ENCODE measurements at places on chromosomes 6 and 20.

DNA sequence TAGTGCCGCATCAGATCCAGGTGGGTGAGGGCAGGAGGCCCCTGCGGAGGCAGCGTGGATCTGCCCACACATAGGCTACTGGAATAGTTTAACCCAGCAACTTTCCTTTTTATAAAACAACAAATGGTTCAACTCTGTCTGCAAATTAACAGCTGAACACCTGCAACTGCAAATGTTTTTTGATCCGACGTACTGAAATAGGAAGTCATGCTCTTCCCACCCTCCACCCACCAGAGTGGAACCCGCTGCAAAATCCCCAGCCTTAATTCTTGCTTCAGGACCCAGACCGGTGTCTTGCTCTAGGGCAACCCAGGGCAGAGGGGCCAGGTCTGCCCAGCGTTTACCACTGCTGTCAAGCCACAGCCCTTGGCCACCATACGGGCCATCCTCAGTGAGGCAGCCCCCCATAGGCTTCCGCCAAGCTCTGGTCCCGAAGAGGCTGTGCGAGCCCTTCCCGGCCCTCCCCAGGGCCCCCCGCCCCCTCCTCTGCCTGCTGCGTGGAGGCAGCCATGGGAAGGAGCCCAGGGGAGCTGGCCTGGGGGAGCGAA, 334.3 kb downstream of the ZFAND3 start:
- DNase-seq, result no peak

DNA sequence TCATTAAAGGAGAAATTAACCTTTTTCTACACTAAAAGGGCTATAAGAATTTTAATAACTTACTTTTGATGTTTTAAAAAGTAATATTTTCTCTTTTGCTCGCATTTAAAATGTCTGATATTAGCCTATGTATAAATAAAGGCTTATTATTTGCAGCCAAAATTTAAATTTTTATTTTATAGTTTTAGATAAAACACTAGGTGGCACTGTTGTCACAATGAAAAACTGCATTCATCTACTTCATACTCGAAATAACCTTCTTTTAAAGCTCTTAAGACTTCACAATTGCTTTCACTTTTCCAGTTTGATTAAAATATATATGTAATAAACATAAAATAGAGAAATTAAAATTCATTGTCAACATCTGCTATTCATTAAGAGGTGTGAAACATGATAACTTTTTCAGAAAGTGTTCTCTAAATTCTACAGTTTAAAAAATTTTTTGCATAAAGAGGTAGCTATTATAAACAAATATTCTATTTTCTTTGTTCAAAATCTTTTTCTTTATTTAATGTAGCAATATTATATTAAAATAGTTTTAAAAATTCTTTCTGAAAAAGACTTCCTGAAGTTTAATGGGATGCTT, 78.8 kb upstream of the DEFB112 start:
- no peak for DNase-seq

DNA sequence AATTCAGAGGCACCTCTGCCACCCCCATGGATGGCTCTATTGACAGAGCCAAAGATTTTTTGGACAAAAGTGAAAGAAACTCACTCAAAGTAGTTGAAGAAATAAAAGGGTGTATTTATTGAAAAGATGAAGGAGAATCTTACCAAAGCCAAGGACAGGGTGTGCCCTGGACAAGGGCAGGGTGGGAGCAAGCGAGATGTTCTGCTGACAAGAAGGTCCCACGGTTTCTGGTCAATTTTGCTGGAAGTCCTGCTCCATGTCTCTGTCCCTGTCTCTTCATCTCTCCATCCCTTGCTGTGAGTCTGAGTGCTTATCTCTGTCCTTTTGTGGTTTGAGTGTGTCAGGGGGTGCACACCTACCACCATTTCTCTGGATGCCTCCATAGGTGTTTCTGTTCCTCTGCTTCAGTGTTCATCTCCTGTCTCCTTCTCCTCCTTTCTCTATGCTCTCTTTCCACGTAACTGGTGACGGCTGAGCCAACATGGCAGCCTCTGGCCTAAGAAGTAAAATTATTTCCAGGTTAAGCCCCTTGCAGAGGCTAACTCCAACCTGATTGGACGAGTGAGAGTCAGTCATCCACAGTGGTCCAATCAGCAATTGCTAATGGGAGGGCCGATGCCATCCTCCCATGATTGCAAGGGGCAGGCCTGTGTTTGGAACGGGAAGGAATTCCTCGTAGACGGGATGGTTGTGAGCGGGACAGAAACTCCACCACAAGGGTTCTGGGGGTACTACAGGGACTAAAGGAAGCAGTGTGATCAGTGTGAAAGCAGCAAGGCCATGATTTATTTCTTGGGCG, 502.1 kb upstream of the CDH4 start:
- no peak for DNase-seq

- DNase-seq, result no peak
These were observed 222.6 kb downstream of the SOD2 start for GRCh38 chr6:159470397-159470796.

- DNase-seq, result no peak
These were observed 1.9 kb upstream of the TJAP1 start for GRCh38 chr6:43475516-43475915.

DNA sequence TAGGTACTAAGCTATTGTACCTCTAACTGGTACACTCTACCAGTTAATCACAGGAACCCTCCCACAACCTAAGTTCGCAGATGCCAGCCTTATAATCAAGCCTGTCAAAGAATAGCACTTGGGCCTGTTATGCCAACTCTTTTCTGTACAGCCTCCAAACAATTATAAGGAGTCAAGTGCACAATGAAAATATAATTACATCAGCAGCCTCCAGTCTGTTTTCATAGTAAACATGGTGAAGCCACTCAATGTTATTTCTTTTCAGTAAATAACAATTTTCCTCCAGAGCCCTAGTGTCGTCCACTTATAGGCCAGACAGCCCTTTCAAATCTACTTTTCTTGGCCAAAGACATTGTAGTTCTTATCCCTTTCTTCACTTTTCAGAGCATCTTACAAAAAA, 82.7 kb upstream of the CARMIL1 start:
- no peak for DNase-seq

DNA sequence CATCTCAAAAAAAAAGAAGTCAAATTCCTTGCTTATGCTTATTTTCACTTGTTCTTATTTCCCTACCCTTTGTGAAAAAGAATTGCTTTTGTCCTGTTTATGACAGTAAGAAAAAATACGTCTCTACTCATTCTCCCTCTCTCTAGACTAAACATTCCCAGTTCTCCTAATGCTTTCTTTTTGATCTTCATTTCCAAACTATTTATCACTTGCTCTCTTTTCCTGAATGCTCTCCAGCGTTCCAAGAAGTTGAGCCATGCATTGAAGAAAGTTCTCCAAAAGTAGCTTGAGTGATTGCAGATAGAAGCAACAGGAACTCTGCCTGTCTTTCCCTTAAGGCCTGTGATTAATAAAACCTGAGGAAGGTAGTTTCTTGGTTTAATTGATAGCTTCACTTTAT, 53.1 kb upstream of the TMEM170B start:
- DNase-seq, result no peak

- no peak for DNase-seq
These were observed 592.9 kb downstream of the TFAP2B start for GRCh38 chr6:51411496-51412125.

- DNase-seq, result peak; percentile 43
These were observed 647 bp downstream of the AK9 start for GRCh38 chr6:109690373-109690736.

GRCh38 chr20:51042657-51043247, 19.8 kb upstream of the KCNG1 start:
- DNase-seq, result no peak

DNA sequence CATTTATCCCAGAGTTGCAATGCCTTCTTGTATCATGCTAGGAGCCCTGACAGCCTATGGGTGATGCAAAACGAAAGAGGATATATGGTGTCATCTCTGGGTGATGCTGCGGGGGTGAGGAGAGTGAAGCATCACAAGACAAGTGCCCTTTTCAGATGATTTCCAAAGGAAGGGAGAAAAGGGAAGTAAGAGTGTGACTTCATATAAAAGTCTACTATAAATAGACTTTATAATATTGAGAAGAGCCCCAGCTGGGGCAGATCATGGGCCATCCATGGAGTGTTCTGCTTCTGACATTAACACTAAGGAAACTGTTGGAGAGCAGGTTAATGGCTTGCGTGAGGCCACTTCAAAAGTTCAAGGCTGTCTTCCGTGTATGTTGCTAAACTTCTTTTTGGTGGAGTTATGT, 4.4 kb downstream of the CD83 start:
- no peak for DNase-seq

DNA sequence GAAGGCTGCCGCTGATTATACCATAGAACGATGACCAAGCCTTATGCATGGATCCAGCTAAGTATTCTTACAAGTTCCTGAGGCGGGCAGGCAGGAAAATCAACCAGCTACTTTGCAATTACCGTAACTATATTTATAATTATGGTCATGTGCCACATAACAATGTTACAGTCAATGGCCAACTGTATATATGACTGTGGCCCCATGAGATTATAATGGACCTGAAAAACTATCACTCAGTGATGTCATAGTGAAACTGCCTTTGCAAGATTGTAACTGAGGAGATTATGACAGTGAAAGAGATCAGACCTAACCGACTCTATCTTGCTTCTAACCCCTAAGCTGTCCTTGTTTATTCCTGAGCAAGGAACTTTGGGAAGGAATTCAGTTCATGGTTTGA, 33.1 kb upstream of the FAM135A start:
- no peak for DNase-seq

GRCh38 chr6:133456944-133457343, 215.8 kb downstream of the EYA4 start:
- DNase-seq, result no peak

GRCh38 chr6:125066964-125067363, 86.6 kb upstream of the TPD52L1 start:
- no peak for DNase-seq

DNA sequence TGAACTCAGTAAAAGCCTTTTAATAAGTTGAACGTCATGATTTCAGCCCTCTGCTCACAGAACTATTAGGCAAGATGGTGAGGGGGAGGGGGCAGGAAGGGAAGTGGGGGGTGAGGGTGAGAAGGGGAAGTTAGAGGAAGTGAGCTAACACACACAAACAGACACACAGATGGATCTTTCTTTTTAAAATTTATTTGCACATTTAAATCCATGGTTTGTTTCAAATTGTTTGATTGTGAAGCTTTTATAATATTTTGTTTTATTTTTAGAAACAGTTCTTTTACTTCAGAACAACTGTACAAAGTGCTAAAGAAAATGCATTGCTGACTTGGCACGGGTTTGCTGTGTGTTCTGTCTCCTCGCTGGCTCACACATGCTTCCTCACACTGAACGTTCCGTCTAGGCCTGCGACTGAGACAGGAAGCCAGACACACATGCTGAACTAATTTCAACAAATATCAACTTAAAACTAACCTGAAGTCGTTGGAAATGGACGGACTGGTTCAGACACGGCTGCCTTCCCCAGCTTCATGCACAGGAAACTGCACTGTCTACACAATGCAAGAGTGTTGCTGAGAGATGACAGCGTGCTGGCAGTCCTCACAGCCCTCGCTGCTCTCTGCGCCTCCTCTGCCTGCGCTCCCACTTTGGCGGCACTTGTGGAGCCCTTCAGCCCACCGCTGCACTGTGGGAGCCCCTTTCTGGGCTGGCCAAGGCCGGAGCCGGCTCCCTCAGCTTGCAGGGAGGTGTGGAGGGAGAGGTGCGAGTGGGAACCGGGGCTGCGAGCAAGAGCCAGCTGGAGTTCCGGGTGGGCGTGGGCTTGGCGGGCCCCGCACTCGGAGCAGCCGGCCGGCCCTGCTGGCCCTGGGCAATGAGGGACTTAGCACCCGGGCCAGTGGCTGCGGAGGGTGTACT, 8.1 kb upstream of the ZBP1 start:
- DNase-seq, result peak; percentile 20

DNA sequence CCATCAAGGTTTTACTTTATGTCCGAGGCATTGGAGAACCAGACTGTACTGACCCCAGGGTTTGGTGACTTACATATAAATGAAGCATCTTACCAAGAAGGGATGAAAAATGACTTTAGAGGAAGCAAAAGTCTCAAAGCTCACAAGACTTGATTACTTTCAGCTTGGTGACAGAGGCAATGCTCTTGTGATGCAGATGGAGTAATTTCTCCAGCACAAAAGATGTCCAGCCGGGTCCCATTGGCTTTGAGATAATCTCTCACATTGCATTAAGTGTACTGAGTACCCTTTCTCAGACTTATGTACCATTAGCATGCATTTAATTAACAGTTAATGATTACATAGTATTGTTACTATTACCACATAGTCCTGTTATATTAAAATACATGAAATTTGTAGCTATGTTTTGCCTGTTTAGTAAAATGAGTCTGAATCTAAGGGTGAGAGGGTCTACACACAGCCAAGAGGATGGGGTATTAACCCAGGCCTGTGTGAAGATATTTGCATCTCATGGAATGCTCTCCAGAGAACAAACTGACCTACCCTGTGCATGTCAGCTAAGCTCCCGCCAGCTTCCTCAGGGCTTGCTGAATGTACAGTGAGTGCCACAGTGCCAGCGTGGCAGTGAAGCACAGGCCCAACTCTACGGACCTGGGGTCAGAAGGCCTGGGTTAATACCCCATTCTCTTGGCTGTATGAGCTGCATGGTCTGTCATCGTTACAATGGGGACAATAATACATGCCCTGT, 5.6 kb downstream of the HTR1E start:
- DNase-seq, result no peak

GRCh38 chr20:12941025-12941424, 67.7 kb upstream of the SPTLC3 start:
- DNase-seq, result no peak

DNA sequence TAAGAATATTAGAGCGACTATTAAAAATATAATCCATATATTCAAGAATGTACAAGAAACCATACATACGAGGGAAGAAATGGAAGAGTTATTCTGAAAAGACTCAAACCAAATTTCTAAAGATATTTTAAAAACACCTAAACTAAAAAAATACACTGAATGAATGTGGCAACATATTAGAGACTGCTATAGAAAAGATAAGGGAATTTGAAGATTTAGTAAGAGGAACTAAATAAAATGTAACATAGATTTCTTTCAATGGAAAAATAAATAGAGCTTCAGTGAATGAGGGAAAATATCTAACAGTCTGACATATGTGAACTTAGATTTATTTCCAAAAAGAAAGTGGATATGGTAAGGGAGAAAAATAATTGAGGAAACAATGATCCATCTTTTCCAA, 194.9 kb upstream of the STXBP5 start:
- no peak for DNase-seq

DNA sequence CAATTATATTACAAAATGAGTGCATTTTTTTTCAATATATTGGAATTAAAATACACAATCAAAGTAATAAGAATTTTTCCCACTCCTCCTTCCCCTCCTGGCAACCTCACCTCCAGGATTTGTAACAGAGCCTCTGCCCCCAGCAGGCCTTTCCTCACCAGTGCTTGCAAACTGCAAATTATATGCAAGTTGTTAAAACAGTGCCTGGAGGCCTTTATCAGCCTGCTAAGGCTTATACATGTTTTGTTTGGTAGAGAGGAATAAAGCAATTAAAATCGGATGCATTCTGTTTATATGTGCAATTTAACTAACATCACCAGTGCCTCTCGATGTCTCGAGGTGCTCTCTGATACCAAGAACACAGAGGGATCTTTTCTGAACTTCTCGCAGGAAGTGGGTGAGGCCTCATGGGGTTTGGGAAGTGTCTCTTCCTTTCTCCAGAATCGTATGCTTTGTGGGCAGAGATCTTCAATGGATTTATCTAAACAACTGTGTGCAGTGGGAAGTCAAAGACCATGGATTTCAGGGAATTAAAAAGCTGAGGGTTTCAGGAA, 186.8 kb downstream of the CDH26 start:
- DNase-seq, result no peak

Data from right renal pelvis (tissue), 4 donors.